ENCODE measurements at places on chromosomes 2 and 18.
A peak's percentile ranks its signal among the peaks of the same experiment; 100 is the strongest.

GRCh38 chr2:106800976-106801655 lies 84.9 kb downstream of the ST6GAL2 start:
- no peak for DNase-seq

DNA sequence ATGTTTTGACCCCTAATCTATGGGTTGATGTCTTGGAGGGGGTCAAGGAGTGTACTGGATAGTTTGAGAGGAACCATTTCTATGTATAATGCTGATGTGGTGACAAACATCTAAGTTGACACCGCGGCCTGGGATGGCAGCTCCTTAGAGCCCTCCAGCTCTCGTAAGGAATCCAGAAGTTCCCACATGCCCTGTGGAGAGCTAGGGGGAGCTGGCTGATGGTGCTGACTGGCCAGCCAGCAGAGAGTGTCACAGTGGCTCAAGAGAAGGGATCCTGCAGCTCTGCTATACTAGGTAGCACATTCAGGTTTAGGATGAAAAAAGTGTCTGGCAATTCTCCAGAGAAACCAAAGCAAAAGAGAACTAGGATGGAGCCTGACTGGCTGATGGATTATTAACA lies 842.2 kb upstream of the VRK2 start:
- no peak for DNase-seq

DNA sequence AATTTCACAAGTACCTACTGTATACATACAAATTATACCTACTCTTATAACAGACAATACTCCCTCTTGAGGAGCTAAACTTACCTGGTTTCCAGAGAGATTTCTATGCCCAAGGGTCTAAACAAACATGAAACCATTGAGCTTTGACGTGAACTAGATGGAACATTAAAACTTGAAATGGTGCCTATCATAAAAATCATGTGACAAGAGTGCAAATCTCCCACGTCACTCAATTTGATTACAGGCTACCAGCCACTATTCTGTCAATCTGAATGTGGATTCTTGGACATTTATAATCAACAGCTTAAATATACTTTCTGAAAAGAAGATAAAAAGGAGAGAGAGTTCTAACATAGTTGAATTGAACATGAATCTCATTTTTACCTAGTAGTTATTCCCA lies 297.1 kb upstream of the SESTD1 start:
- no peak for DNase-seq

DNA sequence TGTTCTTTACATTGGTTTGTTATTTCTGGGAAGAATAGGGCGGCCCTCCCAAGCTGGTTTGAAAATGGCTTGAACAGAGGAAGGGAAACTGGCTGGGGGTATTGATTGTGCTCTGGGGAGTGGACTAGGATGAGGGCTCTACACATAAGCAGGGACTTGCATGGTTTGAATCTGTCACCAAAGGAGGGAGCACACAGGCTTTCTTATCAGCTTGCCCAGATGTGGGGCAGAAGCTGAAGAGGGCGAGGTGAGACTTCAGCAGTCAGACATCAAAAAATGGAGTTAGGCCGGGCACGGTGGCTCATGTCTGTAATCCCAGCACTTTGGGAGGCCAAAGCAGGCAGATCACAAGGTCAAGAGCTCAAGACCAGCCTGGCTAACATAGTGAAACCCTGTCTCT lies 7.2 kb upstream of the RAB12 start:
- DNase-seq: no peak

- DNase-seq: no peak
These were observed 317.8 kb downstream of the MBD2 start for GRCh38 chr18:53906681-53907080.

DNA sequence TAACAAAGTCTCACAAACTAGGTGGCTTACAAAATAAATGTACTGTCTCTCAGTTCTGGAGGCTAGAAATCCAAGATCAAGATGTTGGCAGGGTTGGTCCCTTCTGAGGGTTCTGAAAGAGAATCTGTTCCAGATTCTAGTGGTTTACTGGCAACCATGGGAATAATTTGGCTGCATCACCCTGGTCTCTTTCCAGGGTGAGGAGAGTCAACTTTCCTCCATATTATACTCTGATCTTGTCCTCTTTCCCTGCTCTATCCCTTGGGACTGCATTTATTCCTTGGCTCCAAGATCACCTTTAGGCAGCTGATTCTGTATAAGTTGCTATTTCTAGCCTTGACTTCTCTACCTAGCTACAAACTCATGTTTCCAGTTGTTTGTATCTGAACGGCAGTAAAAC lies 35.2 kb downstream of the SLC40A1 start:
- no peak for DNase-seq

DNA sequence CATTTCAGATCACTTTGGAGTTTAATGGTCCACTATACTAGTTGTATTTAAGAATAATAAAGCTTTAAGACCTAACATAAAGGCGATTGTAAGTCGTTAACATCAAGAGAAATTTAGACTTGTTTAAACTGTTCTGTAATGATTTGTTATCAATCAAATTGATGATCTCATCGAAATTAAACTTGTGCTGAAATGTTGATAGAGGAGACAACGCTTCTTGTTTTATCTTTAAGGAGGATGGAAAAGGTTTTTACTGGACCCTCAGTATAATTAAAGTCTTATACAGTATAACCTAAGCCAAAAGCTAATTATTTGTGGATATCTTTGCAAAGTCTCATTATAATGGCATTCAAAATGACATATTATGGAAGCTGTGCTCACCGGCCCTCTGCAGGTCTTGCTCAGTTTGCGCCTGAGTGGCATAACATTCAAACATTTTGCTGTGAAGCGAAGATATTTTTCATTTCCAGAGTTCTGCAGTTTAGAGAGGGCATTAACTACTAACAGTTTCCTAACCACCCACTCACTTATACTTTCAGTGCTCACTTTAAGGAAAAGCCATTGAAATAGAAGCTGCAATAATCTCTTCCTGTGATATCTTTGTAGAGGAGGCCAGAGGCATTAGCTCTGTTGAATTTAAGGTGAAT lies 1.4 kb upstream of the SERTAD2 start:
- peak; percentile 50 for DNase-seq

GRCh38 chr2:98936353-98937351 lies 627 bp upstream of the CRACDL start:
- DNase-seq: peak; percentile 44

DNA sequence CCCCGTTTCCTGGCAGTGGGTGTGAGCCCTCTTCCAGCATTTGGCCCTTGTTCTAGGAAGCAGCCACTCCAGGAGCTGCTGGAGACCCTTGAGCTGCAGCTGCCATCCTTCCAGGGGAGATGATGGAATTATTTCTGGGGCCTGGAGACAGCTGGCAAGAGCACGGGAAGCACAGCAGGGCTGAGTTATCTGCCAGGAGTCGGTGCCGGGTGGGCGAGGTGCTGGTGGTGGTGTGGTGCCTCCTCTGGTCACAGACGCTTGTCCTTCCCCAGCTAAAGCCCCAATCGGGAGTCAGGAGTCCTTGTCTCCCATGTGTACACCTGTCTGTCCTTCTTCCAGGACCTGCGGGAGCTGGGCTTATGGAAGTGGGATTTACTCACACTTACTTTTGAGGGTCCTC lies 36.0 kb downstream of the DPYSL5 start:
- no peak for DNase-seq

DNA sequence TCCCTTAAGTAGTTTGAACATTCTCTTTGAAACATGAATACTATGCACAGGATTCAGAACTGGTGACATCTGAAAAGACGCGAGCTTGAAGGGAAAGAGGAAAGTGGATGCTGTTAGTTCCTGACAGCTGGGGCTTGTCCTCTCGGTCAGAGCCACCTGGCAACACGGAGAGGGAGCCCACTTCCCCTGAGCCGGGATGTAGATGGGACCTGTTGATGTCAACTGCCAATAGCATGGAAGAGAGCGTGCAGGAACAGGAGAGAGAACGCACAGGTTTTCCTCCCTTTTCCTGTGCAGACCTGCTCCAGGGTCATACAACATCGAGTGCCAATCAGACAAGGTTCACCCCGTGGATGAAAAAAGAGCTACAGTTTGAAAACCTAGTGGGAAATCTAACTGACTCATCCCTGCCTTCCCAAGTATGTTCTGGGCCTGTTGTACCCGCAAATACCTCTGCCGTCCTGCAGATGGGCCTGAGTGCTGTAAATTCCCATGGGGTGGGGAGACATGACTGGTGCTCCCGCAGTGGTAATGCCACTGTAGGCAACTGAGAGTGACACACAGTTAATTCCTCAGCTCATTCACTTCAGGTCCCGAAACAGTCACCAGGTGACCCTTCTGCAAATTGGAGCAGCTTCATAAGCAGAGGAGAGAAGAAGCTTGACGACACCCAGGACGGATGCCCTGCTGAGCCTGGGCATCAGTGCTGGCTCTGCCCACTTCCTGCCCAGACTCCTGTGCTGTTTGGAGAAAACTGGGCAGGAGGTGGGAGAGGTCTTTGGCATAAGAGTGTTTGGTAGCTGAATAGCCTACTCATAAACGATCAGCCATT lies 13.9 kb upstream of the MBP start:
- no peak for DNase-seq

GRCh38 chr2:179579800-179580199 lies 281.6 kb downstream of the ZNF385B start:
- peak; percentile 81 for DNase-seq

GRCh38 chr18:63218472-63218871 lies 101.1 kb downstream of the BCL2 start:
- no peak for DNase-seq

- no peak for DNase-seq
These were observed 285.3 kb downstream of the GRB14 start for GRCh38 chr2:164335947-164336346.

GRCh38 chr2:63681896-63682295 lies 93.1 kb downstream of the MDH1 start:
- no peak for DNase-seq

DNA sequence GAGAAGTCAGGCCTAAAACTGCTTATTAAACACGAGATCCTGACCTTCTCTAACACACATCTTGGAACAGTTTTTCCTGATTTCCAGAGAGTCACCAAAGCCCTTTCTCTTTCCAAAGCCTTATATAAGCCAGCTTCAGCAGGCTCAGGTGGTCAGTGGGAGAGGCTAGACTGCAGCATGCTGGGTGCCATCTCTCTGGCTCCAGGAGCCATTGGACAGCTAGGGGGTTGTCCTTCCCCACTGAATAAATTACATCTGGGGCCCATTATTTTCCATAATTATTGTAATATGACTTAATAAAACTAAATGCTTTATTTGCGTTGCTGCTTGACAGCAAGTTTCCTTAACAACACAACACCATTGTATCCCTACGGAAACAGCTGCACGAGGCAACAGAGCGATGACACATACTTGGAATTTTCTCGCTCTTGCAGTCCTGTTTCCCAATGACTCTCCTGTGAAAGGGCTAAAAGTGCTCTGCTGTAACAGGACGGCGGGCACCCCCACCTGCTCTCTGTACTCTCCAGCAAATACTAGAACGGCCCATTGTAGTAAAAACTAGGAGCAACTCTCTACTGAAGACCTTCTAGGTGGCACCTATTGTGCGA lies 160.6 kb downstream of the RNF144A start:
- no peak for DNase-seq

DNA sequence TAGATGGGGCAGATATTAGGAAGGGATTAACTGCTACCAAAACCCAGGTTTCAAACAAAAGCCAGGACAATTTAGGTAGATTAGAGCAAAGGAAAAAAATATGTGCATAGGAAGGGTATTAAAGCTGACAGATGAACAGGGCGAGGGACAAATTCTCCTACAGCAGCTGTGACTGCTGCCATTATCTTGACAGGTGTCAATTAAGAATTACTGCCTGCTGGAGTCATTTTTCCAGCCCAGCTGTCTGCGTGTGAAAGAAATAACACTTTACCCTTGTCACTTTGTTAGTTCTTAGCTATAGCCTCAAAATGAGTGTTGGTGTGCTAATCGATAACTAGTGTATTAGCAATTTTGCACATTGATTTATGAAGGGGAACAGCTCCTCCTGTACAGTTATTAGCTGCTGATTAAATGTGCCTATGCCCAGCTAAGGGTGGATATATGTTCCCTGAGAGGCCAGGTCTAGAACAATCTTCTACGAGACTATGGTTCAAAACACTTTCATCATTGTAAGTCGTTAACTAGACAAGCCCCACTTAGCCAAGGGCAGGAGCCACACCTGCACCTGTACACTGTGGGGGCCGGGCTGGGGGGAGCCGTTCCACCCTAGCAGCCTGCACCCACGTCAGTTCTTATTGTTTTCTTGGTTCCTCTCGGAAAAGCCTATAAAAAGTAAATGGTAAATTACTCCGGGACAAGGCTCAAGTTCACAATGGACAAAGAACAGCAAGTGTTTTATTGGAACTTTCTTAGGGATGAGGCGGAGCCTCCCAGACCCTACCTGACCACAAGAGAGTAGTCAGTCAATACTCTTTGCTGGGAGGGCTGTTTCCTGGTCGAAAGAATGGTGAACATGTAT lies 7.7 kb downstream of the TSHZ1 start:
- no peak for DNase-seq

DNA sequence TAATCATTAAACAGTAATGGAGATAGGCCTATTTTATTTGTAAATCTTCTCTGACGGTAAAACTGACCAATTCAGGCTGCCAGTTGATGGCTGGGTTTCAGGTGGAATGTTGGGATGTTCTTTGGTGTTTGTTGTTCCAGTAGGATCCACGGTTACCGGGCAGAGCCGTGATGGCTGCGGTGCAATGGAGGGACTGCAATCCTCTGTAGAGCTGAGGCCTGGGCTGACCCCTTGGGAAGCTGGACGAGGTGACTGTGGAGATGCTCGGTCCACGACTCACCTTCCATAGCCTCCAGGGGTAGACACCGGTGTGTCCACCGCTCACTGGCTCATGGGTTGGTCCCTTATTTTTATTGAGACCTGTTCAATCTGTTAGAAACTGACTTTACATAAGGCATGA lies 42.5 kb downstream of the ZNF519 start:
- peak; percentile 37 for DNase-seq

- DNase-seq: no peak
These were observed 198.5 kb upstream of the HDAC4 start for GRCh38 chr2:239599299-239599698.

DNA sequence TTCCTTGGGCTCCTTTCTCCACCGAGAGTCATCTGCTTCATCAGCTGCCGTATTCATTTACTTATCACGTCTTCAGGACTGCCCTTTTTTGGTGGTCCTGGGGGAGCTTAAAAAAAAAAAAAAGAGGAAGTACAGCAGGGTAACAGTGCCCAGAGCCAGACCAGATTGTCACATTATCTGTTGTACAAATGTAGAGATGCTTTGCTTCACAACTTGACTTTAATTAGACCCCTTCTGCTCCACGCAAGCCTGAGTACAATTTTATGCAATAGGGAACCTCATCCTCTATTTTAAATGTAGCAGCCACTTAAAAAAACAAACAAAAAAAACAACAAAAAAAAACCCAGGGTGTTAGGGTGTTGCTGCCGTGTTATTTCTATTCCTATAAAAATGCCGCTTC lies 128.3 kb downstream of the PRPF40A start:
- DNase-seq: no peak

- DNase-seq: no peak
These were observed 308.6 kb downstream of the AKAIN1 start for GRCh38 chr18:4888251-4889040.

DNA sequence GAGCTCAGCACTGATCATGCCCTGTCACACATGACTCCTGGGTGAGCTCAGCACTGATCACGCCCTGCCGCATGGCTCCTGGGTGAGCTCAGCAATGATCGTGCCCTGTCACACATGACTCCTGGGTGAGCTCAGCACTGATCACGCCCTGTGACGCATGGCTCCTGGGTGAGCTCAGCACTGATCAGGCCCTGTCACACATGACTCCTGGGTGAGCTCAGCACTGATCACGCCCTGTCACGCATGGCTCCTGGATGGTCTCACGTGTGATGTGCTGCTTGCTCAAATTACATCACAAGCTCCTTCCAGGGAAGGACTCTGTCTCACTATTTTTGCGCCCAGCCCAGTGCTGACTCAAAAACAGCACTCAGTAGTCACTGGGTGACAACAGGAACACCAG lies 258.0 kb downstream of the HDAC4 start:
- no peak for DNase-seq
